ENCODE measurements at places on chromosomes 5 and 9. TPM values are rescaled to one million over a fixed set of nuclear protein-coding genes. Genes with fewer than 3 reads are reported as not detected.

The APBA1 gene
- 4.3 TPM for total RNA-seq

The SPINK14 gene
- total RNA-seq, result not detected

The NUTM2G gene
- not detected for total RNA-seq

The LCN9 gene
- not detected for total RNA-seq

The IL13 gene
- total RNA-seq, result not detected

The SLC6A3 gene
- total RNA-seq, result not detected

The GLRA1 gene
- not detected for total RNA-seq

The SLC36A2 gene
- not detected for total RNA-seq

The GBA2 gene
- total RNA-seq, result 20.3 TPM

The KIF20A gene
- 26.0 TPM for total RNA-seq

The C9orf153 gene
- not detected for total RNA-seq

The KCNN2 gene
- total RNA-seq, result not detected

The MED7 gene
- 8.0 TPM for total RNA-seq

The NR2F1 gene
- 17.1 TPM for total RNA-seq

The ISL1 gene
- total RNA-seq, result not detected

The OCLN gene
- total RNA-seq, result 0.76 TPM

The NME5 gene
- not detected for total RNA-seq

The IRX2 gene
- total RNA-seq, result 38.1 TPM

The NSMF gene
- 29.1 TPM for total RNA-seq

The FBXW2 gene
- total RNA-seq, result 18.3 TPM

The SAXO1 gene
- total RNA-seq, result not detected

The ARL10 gene
- 8.9 TPM for total RNA-seq

The GPR150 gene
- not detected for total RNA-seq

The RFX3 gene
- 1.9 TPM for total RNA-seq

The DIRAS2 gene
- total RNA-seq, result not detected

The CLIC3 gene
- total RNA-seq, result 33.3 TPM

The FGD3 gene
- total RNA-seq, result not detected

The FAM151B gene
- 3.4 TPM for total RNA-seq

The CTXN3 gene
- not detected for total RNA-seq

The SPATA31D4 gene
- total RNA-seq, result not detected

Measured in GM23248 (cell line).